ENCODE measurements at places on chromosomes 12 and 14.

- no peak for DNase-seq
Measured at GRCh38 chr12:49689785-49690184, 17.4 kb downstream of the FMNL3 start.

DNA sequence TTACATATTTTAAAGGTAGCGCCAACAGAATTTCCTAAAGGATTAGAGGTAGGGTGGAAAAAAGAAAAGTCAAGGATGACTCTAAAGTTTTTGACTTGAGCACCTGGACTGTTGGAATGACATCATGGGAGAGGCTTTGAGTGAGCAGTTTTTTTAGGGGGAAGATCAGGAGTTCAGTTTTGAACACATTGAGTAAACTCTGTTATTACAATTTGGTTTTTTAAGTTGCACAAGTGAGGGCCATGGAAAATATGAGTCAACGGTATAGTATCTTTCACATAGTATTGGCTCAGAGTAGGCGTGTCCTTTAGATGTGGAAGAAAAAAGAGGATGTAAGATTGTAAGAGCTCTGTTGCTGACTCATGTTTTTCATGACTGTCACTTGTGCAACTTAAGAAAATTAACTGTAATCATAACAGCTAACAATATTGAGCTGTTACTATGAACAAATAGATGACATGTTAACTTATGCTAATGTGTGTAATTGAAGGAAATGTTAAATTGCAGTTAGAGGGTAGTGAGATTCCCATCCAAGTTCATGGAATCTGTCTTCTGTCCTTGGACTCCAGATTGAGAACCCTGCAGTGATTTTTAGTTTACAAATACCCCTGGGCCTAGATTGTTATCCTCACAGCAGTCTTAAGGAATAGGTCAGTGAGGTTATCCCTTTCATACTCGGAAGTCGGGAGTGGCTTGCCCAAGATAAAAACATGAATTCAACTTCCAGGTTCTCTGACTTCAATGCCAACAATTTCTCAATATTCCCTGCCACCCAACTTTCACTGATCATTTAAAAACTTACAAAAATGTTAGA, 48.2 kb upstream of the ATP2B1 start:
- DNase-seq, result no peak

DNA sequence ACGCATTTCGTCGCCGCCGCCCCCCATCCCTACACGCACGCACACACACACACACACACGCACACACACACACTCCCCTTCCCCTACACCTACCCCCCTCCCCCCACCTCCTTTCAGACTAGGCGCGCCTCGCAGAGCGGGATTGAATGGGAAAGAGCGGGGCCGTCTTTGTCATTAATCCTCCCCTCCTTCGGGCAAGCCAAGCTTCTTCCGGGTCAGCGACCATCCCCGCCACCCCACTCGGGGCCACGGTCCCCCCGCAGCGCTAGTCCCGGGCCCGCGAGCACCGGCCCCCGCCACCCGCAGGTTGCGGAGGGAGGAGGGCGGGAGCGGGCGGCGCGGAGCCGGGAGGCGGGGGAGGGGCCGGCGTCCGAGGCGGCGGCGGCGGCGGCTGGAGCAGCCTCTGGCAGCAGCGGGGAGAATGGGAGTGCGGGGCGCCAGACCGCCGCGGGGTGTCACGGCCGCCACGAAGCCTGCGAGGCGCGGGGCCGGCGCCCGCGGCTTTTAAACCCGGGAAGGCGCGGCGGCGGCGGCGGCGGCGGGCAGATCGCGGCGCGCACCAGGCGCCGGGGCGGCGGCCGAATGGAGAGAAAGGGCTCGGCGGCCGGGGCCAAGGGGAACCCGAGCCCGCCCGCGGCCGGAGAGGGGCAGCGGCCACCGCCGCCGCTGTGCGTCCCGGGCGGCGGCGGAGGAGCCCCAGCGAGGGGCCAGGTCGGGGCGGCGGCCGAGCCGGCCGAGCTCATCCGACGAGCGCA, at the start of gene TTC9:
TTC9 (plus strand) TSS at position 369 of the 755 bp plus-strand sequence; CDS start at position 583, 214 bp downstream.
- DNase-seq, result no peak

GRCh38 chr14:74634964-74635363, 22.9 kb upstream of the LTBP2 start:
- DNase-seq, result no peak

DNA sequence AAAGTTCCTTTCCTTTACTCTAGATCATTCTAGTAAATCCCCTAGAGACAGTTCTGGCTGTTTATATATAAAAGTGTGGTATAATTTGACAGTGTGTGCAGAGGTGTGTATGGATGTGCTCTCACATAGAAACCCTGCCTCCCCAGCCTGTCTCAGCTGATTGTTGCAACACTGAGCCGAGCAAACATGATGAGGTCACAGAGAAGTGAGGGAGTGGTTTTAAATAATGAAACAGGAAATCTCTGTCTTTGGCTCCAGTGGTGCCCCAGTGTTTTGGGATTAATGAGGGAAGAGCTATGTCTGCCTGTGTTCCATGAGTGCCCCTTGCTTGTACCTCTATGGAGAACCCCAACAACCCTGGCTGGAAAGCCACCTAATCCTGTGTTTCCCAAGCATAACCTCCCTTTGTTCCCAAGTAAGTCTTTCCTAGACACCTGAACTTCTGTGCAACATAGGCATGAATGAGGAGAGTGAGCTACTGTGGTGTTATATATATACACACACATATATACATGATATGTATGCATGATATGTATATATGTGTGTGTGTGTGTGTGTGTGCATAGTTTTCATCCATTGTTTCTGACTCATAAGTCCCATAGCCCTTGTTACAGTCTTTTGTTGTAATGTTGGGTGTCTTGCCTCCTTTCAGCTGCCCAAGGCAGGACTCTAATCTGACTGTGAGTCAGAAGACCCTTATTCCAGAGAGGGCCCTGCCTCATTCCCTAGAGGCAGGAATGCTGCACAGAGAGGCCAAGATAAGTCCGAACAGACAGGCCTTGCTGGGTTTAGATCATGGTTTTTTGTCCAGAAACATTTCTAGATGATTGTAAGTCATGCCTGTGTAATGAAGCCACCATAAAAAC, 18.0 kb downstream of the TRAF3 start:
- no peak for DNase-seq

DNA sequence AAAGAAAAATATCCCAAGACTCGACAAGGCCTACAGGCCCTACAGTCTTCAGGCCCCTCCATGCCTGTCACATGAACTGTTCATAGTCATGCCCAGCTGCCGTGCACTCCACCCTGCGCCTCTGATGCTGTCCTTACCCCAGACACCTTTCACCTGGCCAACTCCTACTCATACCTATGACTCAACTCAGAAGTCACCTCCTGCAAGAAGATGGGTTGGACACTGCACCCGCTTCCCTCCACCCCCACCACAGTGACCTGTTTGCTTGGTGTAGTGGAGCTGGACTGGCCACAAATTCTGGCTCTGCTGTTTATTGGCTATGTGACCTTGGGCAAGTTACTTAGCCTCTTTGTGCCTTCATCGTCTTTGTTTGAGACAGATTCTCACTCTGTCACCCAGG, 56.2 kb downstream of the PHETA1 start:
- no peak for DNase-seq

GRCh38 chr14:38199739-38200138, 8.0 kb upstream of the SSTR1 start:
- DNase-seq, result no peak

DNA sequence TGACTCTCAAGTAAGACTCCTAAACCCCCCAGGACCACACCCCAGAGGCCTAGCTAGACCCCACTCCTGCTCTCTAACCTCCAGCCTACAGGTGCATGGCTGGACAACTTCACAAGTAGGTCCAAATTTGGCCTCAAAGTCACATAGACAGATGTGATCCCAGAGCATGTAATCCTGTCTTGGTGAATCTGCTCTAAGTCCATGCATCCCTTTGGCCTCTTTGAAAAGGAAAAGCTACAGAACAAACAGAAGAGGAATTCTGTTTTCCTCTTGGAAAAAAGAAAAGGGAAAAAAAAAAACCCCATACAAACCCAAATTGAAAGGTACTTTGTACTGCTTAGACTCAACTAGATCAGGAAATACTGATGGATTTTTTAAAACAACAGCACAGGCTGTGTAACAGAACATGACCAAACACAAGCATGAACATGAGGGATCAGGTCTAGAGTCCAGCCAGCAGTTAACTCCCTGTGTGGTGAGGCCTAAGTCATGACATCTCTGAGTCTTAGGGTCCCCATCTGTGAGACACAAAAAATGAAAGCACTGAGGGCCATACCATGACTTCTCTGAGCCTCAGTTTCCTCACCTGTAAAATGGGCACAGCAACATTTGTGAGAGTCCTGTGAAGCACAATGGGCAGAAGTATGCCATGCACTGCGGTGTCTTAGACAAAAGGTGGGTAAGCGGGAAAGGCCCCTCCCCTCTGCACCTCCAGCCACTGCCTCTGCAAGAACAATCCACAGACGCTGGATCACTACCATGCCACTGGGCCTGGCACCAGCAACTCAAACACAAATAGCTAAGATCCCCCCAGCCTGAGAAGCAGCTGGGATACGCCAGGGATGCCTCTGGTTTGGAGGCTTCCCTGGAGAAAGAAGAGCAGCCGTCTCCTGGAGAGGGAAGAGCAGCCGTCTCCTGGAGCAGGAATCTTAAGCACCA, 9.9 kb downstream of the PITPNM2 start:
- DNase-seq, result no peak

DNA sequence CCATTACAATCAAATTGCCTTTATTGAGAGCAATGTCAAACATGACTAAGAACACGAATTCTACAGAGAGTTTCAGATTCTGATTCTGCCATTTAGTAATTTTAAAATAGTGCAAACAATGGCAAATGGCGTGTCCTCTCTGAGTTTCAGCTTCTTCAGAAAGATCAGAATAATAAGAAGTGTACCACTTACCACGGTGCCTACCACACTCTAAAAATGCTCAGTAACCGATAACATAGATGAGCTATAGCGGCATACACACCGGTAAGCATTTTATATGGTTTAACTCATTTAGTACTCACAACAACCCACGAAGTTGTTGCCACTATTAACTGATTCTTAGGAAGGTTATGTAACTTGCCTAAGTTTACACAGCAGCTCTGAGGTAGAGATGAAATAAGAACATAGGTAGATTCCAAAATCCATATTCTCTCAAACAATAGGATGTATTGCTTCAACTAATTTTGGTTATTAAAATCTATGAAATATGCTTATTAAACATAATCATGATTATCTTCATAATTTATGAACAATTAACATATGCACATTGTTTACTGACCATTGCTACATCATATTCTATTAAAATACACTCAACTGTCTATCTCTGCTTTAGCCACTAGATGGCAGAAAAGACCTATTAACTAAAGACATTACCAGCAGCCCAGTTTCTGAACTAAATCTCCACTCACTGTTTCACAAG, 38.3 kb downstream of the SLC6A15 start:
- DNase-seq, result no peak

DNA sequence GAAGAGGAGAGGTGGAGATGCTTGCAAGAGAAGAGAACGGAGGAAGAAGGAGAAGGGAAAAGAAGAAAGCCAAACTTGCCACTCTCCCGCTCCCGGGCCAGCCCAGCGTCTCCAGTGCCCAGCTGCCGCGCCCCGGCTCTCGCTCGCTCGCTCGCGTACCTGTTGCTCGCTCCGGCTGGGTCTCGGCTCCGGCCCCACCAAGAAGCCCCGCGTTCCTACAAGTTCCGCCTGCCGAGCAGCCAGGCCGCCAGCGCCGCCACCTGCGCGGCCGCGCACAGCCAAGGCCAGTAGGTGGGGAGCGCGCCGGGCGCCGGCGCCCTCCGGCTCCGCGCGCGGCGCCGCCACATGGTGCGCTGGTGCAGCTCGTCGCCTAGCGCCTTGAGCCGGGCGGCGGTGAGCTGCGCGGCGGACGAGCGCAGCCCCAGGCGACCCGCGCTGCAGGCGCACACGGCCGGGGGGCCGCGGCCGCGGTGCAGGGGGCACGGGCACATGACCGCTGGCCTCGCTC, 370 bp downstream of the HRK start:
- DNase-seq, result no peak

DNA sequence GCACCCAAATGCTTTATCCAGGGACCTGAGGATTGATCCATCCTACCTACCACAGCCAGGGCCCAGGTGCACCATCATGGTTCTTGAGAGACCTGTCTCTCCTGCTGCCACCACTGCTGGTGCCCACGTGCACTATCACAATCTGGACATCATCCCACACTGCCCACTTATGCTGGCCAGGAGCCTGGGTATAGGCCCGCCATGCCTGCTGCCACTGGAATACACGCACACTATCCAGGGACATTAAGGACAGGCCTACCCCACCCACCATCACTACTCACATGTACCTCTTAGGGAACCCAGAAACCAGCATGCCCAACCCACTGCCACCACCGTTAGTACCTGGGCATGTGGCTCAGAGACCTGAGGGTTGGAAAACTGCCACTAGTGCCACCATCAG, 207.7 kb downstream of the NELL2 start:
- DNase-seq, result no peak

- DNase-seq, result no peak
Measured at GRCh38 chr12:131694116-131694838, 16.6 kb upstream of the SFSWAP start.

- no peak for DNase-seq
Measured at GRCh38 chr14:57091030-57091608, 177.6 kb downstream of the EXOC5 start.

DNA sequence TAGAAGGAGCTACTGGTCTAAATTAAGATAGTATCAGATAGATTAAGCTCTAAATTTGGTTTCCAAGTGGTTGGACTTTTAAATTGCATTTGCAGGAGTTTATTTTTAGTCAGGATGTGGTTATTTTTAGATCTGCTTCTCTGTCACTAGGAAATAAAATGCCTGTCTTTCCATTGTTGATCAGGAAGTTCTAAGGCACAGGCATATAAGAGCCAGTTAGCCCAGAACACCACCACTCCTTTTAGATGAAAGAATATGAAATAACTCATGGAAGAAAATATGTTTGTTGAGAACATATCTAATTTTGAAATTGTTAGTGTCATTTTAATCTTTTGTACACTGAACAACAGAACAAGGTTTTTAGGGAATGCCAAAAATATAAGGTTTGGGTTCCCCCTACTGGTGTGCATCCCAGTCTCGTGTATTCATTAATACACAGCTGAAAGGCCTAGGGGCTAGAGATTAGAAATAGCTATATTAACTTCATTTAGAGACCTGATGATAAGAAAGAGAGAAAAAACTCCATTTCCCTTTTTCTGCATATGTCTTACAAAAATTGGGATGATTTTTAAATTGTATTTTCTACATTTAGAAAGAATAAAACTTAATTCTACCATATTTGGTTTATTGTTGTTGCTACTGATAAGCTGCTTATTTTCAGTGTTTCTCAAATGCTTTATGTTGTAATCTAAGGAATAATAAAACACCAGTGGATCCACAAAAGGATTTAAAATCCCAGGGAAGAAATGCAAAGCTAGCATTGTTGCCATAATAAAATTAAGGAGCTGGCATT, 67.2 kb downstream of the RIC8B start:
- DNase-seq, result no peak

GRCh38 chr12:76548222-76548837, 11.2 kb downstream of the OSBPL8 start:
- DNase-seq, result no peak

All from iPS DF 19.7 (cell line).